Activated CD8-positive, alpha-beta memory T cell treated with anti-CD3 and anti-CD28 coated beads for 4 hours (primary cell): ENCODE measurements at places on chromosomes 4 and X.

- DNase-seq: no peak
These were observed 60.6 kb upstream of the VCX3B start for GRCh38 chrX:8403988-8404387.

GRCh38 chrX:140949233-140949632 is 53.2 kb upstream of the SPANXB1 start:
- no peak for DNase-seq

- DNase-seq: peak; percentile 28
These were observed 557.6 kb upstream of the DIPK2B start for GRCh38 chrX:45758319-45758718.

- DNase-seq: no peak
These were observed 13.1 kb upstream of the CCKAR start for GRCh38 chr4:26503427-26503826.

DNA sequence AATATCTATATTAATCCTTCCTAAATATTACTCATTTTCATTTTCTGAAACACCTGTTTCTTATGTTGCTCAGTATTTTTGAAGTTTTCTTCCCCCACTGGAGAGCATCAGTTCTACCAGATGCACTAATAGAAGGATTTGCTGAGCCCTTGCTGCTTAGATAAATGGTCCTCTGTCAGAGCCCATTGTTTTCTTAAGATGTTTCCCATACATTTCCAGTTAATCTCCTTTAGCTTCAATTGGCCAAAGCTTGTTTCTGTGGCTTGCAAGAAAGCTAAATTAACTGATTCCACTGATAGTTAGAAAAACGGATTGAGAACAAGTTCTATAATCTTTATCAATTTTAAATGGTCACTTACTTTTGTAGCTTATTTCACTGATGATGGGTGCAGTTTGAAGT is 1425.5 kb downstream of the PCDH18 start:
- no peak for DNase-seq

GRCh38 chr4:86641516-86642090 is 47.5 kb downstream of the PTPN13 start:
- DNase-seq: no peak

DNA sequence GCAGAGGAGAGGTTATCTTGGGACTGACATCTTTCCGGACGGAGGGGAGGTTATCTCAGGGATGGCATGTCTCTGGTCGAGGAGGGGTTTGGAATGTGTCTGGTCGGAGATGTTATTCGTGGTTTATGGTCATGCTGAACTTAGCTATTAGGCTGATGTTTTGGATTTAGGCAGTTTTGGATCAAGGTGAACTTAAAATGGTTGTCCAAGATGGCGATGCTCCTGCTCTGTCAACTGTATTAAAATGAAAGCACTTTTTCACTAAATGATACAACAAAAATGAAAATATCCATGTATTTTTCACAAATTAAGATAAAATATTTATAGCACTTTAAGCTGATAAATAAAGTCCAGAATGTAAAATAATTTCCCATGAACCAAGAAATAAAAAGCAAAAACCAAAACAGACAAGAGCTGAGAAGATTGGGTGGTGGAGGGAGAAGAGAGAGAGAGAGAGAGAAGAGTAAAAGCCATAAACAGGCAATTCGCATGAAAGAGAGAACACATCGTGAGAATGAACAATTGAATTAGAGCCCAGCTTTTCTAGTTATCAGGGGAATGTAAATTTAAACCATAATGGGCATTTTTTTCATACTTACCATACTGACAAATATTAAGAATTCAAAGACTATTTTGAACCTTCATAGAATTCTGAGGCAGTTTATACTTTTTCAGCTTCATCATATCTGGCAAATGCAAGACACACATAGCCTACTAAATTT is 2236.0 kb upstream of the AGA start:
- no peak for DNase-seq

DNA sequence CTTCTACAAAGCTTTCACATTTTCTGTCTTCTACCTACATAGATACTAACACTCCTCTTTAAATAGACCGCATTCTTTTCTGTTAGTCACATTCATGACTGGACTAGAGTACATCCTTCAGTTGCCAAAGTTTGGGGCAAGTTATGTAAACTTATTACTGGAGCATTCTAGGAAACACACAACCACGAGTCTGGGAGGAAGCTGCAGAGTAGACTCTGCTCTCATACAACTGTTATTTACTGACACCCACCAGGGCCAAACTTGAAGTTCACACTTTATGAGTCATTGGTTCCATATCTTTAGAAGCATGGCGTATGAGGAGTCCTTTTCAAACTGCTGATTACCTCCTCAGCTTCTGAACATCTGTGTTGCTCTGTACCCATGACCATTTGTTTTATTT is 87.0 kb downstream of the RNF150 start:
- DNase-seq: no peak
